Uterus (tissue), 4 donors: ENCODE measurements at places on chromosomes 5 and 9. TPM values are rescaled to one million over a fixed set of nuclear protein-coding genes. Genes with fewer than 3 reads are reported as not detected.

The CFAP90 gene
- 0.88 TPM for total RNA-seq

The BTNL8 gene
- total RNA-seq: 2.9 TPM

- DNase-seq: peak; percentile 36
These were observed 51.6 kb downstream of the ENTREP1 start for GRCh38 chr9:69376651-69377050.

DNA sequence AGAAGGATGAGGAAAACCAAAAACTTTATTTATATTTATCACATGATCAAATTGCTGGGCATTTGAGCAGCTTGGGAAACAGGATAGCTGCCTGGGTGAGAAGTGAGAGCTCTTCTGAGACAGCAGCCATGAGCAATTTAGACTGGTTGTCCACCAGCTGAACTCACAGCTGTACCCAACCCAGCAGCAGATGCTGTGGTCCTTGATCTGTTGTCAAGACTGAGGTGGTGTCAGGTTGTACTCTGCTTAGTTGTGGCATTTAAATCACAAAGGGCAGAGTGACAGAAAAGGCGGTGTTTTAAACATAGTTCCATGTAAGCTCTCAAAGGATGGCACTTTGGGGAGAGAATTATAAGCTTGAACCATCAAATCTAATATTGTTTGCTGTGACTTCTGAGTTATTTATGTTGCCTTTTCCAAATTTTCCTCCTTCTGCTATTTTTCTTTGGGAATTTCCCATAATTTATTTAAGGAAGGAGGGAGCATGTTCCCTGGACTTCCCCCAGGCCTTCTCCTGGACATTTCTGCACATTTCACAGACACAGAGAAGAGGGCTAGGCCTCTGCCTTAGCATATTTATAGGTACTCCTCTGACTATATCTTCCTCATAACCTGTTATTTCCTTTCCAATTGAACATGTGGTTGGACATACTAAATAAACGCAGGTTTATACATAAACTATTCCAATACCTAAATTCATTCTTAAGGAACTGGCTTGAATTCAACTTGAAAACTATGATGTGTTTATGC is 117.7 kb upstream of the FER start:
- DNase-seq: no peak

- DNase-seq: no peak
These were observed 8.5 kb downstream of the FBP1 start for GRCh38 chr9:94630833-94631232.

GRCh38 chr5:32686799-32687498 is 24.2 kb upstream of the NPR3 start:
- no peak for DNase-seq

DNA sequence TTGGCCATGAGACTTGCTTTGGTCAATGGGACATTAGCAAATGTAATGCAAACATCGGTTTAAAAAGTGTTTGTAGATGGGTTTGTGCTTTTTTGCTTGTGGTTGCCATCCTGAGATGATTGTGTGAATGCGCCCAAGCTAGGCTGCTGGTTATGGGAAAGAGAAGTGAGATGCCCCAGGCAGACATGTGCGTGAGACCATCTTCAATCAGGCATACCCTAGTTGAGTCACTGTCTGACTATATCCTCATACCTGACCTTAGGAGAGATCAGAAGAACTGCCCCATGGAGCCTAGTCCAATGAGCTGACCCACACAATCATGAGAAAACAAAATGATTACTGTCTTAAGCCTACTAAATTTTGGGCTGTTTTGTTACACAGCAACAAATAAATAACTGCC is 36.8 kb upstream of the ZNF608 start:
- DNase-seq: no peak

DNA sequence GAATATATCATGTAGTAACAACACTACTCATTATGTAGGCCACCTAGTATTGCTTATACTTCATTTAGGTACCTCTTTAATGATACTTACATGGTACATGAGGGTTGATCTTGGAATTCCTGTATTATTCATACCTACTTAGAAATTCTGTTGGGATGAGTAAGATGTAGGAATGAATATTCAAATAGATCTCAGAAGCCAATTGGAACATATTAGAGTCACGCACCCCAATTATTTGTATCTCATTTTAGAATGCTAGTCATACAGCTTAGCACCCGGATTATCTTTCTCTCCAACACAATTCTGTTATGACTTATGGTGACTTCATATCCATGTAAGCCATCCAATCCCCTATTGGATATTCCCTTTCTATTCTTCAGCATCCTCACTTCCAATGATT is 106.7 kb upstream of the SH3GL2 start:
- DNase-seq: no peak
